Pericardium fibroblast (primary cell): ENCODE measurements at places on chromosomes 4 and X. TPM values are rescaled to one million over a fixed set of nuclear protein-coding genes. Genes with fewer than 3 reads are reported as not detected.

Gene TACC3
- 1.9 and 2.8 TPM in 2 replicates for total RNA-seq

Gene ERVMER34-1
- 0.58 and 0.68 TPM in 2 replicates for total RNA-seq

Gene VEGFC
- 13.9 and 26.3 TPM in 2 replicates for total RNA-seq

Gene TMSB15A
- total RNA-seq: 1.8 TPM in 1 of 2 replicates, not detected in the other

Gene HELQ
- 7.6 and 8.9 TPM in 2 replicates for total RNA-seq

Gene UCP1
- total RNA-seq: not detected in 2 replicates

Gene RNF4
- total RNA-seq: 47.0 and 53.0 TPM in 2 replicates

Gene NAT8L
- total RNA-seq: 0.23 and 0.26 TPM in 2 replicates

Gene FGD1
- total RNA-seq: 13.3 and 15.7 TPM in 2 replicates

Gene RBMXL3
- total RNA-seq: not detected in 2 replicates

Gene UCHL1
- 750 and 763 TPM in 2 replicates for total RNA-seq

Gene MAP3K15
- total RNA-seq: not detected in 2 replicates

Gene MTHFD2L
- total RNA-seq: 4.6 and 5.3 TPM in 2 replicates

Gene TRIML2
- total RNA-seq: not detected in 2 replicates

Gene PLK4
- total RNA-seq: 1.9 and 3.9 TPM in 2 replicates
